ENCODE measurements at places on chromosomes 6 and 20.

- DNase-seq, result no peak
Observed at GRCh38 chr20:19975436-19975799, 41.7 kb upstream of the NAA20 start.

DNA sequence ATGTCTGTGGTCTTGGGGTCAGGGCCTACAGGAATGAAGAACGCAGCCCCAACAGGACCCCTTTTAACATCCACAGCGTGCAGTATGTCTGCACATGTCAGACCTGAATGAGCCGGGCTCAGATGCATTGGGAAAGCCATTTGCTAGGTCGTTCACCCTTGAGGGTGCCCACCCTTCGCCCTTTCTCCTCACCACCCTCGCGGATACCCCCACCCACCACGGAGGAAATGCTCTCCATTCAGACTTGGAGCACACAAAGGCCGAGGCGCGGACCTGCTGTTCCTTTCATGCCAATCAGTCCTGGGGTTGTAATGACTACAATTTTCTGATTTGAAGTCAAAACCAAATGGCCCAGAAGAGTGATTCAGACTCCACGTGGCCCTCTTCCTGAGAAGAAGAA, 62.7 kb downstream of the EDN3 start:
- DNase-seq, result no peak

GRCh38 chr6:7687145-7688111, 38.5 kb upstream of the BMP6 start:
- DNase-seq, result no peak

DNA sequence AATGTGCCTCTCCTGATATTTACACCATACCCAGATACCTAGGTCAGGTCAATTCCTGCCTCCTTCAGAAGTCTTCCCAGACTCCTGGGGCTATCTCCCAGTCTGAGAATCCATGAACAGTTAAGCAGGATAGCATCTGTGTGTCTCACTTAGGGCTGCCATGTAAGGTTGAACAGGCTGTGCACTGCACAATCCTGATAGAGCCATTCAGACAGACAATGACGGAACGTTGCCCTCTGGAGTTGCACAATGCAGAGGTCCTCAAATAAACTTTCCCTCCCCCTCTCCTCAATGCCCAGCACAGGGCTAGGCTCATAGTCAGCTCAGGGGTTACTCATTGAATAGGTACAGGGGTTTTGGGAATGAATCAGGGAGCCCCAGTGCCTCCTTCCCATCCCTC, 89.7 kb downstream of the CD40 start:
- no peak for DNase-seq

GRCh38 chr6:21840428-21840827, 246.9 kb downstream of the SOX4 start:
- DNase-seq, result no peak

GRCh38 chr6:18096423-18096822, 26.1 kb downstream of the NHLRC1 start:
- no peak for DNase-seq

DNA sequence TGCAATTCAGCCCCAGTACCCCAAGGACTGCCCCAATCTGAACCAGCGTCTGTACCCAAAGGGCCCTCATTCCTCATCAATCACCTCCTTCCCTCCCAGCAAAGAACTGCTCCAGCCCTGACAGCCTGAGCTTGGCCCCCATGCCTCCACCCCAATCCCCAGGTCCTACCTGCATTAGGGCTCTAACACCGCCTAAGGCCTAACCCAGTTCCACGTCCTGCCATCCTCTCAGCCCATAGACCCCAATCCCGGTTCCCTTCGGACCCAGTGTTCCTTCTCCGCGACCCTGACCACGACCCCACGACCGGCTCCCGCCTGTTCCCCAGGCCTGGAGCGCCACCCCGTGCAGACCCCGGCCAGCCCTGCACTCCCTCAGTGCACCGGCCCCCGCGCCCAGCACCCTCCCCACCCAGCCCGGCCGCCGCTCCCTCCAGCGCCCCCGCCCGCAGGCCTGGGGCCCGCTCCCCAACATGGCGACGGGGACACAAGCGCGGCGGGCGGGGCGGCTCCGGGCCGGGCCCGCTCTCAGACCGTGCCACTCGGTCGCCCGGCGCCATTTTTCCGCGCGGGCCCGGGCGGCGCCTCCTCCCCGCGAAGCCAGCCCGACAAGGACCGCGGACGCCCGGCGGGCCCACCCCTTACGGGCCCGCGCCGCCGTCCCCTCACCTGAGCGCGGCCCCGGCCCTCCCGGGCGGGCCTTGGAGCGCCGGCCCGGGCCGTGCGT, 483 bp downstream of the NCOA6 start:
- peak; percentile 44 for DNase-seq

DNA sequence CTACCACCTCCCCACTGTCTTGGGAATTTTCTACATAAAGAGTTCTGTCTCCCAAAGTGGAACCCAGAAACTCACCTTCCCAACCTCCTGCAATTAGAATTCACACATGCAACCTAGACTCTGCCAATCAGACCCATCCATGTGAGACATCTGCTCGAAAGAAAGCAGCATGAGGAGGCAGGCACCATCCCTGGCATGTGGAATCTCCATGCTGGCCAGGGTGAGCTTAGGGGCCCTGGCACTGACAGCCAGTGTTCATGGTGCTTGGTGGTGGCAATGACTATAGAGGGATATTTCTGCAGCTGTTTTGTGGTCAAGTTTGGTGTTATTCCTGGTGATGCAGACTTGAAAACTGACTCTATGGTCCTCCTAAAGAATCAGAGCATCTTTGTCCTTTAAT, 17.4 kb upstream of the FOXF2 start:
- DNase-seq, result no peak

GRCh38 chr20:14609328-14610221, 272.2 kb upstream of the FLRT3 start:
- DNase-seq, result no peak

DNA sequence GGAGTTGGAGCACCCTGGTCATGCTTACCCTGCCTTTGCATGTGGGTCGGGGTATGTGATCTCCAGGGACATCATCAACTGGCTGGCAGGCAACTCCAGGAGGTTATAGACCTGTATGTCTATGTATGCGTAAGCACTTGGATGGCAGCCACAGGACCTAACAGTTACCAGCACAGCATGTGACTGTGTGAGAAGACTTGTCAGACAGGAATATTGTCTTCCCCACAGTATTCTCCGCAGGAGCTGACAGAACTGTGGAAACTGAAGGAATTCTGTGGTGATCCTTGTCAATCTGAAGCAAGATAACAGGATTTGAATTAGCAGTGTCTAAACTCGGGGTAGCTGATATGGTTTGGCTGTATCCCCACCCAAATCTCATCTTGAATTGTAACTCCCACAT, 59.2 kb downstream of the TMEM244 start:
- no peak for DNase-seq

GRCh38 chr6:170243791-170244291, 47.0 kb downstream of the DLL1 start:
- DNase-seq, result no peak
